ENCODE measurements at places on chromosomes 4 and X. TPM values are rescaled to one million over a fixed set of nuclear protein-coding genes. Genes with fewer than 3 reads are reported as not detected.

The MAGEB17 gene
- not detected for total RNA-seq

The TMEM35A gene
- 5.1 TPM for total RNA-seq

The NAP1L5 gene
- 12.3 TPM for total RNA-seq

The DNAAF6 gene
- not detected for total RNA-seq

The GABRQ gene
- not detected for total RNA-seq

The NR3C2 gene
- total RNA-seq, result 8.5 TPM

The RAP1GDS1 gene
- 60.3 TPM for total RNA-seq

The HSD17B13 gene
- total RNA-seq, result under 0.01 TPM

The HPGD gene
- 0.28 TPM for total RNA-seq

The MBTPS2 gene
- 9.3 TPM for total RNA-seq

The BST1 gene
- total RNA-seq, result 39.5 TPM

The MAGEA12 gene
- total RNA-seq, result not detected

The KIT gene
- 2.8 TPM for total RNA-seq

The UGT2B15 gene
- total RNA-seq, result not detected

The TBX22 gene
- not detected for total RNA-seq

The MGST2 gene
- total RNA-seq, result 12.8 TPM

The GC gene
- not detected for total RNA-seq

The OPN1MW2 gene
- total RNA-seq, result not detected

The KLF8 gene
- total RNA-seq, result 1.9 TPM

The F8A2 gene
- not detected for total RNA-seq

The TRO gene
- total RNA-seq, result 10.2 TPM

The SERTM2 gene
- total RNA-seq, result 0.19 TPM

The TMSB4X gene
- total RNA-seq, result 9,433 TPM

The XG gene
- 2.5 TPM for total RNA-seq

The GPR173 gene
- 2.0 TPM for total RNA-seq

The PCYT1B gene
- under 0.01 TPM for total RNA-seq

The CSN1S1 gene
- total RNA-seq, result not detected

The ZBTB33 gene
- total RNA-seq, result 9.6 TPM

The MSANTD1 gene
- 0.56 TPM for total RNA-seq

The TMEM131L gene
- 10.4 TPM for total RNA-seq

The GNL3L gene
- 19.7 TPM for total RNA-seq

The SHOX gene
- not detected for total RNA-seq

The TACR3 gene
- total RNA-seq, result not detected

The TCEAL3 gene
- 19.9 TPM for total RNA-seq
